ENCODE measurements at places on chromosomes 3 and 15.

- no peak for DNase-seq
Observed at GRCh38 chr3:135930255-135930654, 35.3 kb upstream of the PPP2R3A start.

DNA sequence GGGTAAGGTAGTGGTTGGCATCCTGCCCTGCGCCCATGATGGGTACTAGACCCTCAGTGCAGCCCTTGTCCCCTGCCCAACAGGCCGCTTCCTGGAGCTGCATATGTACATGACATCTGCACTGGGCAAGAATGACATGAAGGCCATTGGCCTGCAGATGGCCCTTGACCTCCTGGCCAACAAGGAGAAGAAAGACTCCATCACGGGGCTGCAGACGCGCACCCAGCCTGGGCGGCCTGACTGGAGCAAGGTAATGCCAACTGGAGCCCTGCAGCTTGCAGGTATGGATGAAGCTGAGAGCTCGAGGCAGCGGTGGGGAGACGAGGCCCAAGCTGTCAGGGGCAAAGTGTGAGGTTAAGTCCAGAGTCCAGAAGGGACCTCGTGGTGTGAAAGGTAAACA is 40.8 kb downstream of the NOX5 start:
- DNase-seq = no peak

GRCh38 chr3:155737844-155738460 is 6.9 kb downstream of the PLCH1 start:
- DNase-seq = no peak

GRCh38 chr3:101340591-101340990 is 20.2 kb upstream of the IMPG2 start:
- no peak for DNase-seq

GRCh38 chr3:47128137-47128536 is 35.8 kb downstream of the SETD2 start:
- no peak for DNase-seq

- DNase-seq = no peak
Observed at GRCh38 chr15:92485441-92485840, 91.8 kb downstream of the ST8SIA2 start.

GRCh38 chr3:25471081-25471768 is 43.2 kb downstream of the RARB start:
- DNase-seq = no peak

DNA sequence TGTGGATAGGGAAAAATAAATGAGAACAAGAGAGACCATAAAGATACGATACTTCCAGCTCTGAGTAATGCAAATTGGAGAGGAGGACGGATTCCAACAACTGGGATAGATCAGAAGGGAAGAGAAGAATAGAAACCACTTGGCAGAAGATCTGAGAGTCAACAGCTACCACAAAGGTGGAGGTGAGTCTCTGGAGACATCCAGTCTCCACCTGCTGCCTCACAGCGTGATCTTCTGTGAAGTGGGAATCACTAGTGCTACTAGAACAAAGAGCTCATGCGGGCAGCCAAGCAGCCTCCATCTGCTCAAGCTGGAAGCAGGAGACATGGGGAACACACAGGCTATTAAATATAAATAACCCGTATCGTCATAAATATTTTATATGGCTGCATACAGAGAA is 558.5 kb upstream of the CFAP20DC start:
- DNase-seq = peak; percentile 71

DNA sequence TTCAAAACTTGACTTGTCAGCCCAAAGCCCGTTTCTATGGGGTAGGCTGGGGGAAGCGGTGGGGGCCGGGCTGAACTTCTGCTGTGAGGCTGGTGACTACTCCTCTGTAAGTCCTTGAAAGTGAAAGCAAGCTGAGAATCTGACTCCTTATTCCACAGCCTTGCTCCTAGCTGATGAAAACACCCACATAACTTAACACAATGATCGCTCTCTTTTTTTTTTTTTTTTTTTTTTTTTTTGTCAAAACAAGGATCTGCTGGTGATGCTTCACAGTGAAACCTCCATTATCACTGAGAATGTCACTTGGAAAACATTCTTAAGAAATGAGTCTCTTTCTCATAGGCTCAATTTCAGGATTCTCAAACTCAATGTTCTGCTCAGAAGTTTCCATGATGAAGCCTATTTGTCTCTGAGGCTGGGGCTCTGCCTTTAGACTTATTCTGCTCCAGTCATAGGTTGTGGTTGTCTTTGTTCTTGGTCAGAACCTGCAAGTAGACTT is 31.4 kb upstream of the TKT start:
- DNase-seq = no peak

Measured in NCI-H2081 treated with DMSO at 0.1 percent for 48 hours (cell line).